Stimulated activated CD8-positive, alpha-beta memory T cell treated with anti-CD3 and anti-CD28 coated beads, Interleukin-15, amount 100 ng/mL, for 4 hours (primary cell): ENCODE measurements at places on chromosomes 1 and 21.

DNA sequence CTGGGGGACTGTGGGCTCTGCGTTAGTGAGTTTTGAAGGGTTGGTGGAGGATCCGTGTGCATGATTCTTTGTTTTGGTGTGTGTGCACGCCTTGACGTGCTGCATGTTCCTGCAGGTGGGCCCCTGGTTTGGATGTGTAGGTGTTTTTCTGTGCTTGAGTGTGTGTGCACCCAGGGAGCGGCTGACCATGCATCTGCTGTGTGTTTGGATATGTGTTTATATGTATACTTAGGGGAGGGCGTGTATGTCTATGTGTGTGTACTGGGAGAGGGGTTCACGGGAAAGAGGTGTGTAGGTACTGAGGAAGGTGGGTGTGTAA is 1.1 kb downstream of the VANGL2 start:
- no peak for DNase-seq

DNA sequence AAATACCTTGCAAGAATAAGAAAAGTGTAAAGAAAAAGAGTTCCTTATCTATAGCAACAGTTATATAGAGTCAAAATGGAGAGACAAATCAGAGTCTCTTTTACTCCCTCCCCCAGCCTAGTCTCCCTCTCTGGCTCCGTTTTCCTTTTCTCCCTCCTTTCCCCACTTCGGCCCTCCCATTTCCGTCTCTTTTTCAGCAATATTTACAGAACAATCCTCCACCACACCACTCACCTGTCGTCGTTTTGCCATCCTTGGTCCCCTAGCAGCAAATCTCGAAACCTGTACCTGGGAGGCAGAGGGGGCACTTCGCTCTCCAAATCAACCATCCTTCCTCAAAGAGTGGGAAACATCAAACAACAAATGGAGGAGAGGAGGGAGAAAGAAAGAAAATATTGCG is 259 bp downstream of the KCNT2 start:
- no peak for DNase-seq

GRCh38 chr1:181712711-181713110 is 229.4 kb downstream of the CACNA1E start:
- no peak for DNase-seq

GRCh38 chr1:220775240-220775853 is 11.4 kb upstream of the MTARC1 start:
- no peak for DNase-seq

DNA sequence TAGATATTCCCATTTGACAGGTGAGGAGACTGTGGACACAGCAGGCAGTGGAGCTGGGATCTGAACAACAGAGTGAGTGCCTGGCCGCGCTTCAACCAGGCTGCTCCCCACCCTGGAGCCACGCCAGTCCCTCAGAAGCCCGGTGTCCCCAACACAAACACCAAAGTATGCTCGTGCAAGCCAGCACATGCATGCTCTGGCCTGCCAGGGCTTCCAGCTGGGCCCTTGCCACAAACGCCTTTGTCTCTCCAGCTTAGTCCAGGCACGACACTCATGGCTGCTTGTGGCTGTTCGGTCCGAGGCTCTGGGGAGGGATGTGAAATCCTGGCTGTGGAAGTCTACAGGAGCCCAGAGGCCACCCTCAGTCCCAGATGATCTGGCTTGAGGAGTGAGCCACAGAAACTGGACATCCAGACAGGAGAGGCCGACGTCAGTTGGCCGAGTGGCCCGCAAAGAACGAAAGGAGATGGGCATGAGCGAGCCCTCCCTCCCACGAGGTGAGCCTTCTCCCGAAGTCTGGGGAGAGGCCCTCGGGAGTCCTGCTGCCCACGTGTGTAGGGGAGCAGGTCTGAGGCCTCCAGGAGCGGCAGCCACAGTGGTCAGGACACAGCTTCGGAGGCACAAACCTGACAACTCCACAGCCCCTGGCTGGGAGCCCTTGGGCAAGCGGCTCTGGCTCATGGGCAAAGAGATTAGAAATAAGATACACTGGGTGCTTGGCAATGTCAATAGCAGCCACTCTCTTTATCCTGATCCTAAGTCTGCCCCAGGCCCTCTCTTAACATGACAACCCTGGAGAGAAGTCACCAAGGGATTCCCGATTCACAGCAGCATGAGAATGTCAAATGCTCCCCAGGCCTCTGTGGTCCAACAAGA is 117.1 kb upstream of the IFFO2 start:
- no peak for DNase-seq

DNA sequence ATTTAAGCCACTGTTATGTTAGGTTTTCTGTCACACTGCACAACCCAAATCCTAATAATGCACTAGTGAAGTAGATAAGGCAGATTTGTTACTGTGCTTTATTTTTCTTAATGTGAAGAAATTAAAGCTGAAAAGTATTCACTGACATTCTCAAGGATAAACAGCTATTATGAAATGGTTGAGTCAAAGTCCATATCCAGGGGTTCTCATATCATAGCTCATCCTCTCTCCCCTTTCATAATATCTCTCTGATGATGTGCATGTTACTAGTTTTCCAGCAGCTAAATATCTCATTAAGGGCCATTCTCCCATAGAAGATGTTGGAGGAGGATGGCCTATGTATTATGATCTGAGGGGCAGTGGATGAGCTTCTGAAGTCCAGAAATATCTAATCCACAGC is 53.6 kb upstream of the CCDC190 start:
- DNase-seq: no peak

GRCh38 chr1:201420608-201421002 is 925 bp downstream of the TNNI1 start:
- no peak for DNase-seq

GRCh38 chr1:7207875-7208646 is 422.8 kb downstream of the CAMTA1 start:
- no peak for DNase-seq

- no peak for DNase-seq
Observed at GRCh38 chr1:223853275-223853674, 7.5 kb upstream of the TP53BP2 start.

- no peak for DNase-seq
Observed at GRCh38 chr1:55582084-55582483, 366.9 kb upstream of the USP24 start.

DNA sequence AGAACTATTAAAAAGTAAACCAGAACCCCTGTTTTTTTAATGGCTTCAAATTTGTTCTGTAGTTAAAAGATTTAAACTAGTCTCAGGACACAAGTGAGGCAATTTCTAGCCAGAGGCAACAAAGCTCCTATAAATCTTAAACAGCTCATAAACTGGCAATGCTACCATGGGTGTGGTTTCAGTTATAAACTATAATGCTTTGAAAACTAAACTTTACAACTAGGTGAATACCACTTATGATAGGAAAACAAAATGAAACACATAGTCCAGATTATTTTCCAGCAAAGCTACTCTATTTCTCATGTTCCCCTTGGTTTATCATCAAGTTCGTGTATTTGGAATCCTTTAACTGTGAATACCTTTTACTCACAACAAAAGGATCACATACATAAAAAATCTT is 282.5 kb downstream of the VAV3 start:
- no peak for DNase-seq

DNA sequence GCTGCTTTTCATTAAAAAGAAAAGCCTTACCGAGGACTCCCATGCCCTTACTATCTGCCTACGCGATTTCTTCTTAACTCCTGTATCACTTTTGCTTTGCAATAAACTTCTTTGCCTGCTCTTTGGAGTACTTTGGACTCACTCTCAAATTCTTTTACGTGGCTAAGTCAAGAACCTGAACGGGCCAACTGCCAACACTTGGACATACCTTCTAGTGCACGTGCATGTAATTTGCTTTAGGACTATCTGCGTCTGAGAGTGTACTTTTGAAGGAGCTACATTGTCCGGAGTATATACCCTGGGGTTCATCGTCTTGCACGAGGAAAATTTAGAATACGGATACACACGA is 3.6 kb upstream of the OTUD3 start:
- DNase-seq: no peak

GRCh38 chr1:32817815-32818786 is 648 bp downstream of the S100PBP start:
- no peak for DNase-seq

GRCh38 chr1:160360227-160360695 is 6.6 kb upstream of the NHLH1 start:
- DNase-seq: no peak
